Activated naive CD8-positive, alpha-beta T cell treated with anti-CD3 and anti-CD28 coated beads for 36 hours (primary cell): ENCODE measurements at places on chromosomes 2 and 18.

- no peak for DNase-seq
These were observed 20.7 kb downstream of the LIPG start for GRCh38 chr18:49582579-49582978.

GRCh38 chr2:196247976-196248280, 76.5 kb upstream of the STK17B start:
- DNase-seq: no peak

GRCh38 chr2:11371092-11371937, 26.9 kb upstream of the ROCK2 start:
- DNase-seq: no peak

DNA sequence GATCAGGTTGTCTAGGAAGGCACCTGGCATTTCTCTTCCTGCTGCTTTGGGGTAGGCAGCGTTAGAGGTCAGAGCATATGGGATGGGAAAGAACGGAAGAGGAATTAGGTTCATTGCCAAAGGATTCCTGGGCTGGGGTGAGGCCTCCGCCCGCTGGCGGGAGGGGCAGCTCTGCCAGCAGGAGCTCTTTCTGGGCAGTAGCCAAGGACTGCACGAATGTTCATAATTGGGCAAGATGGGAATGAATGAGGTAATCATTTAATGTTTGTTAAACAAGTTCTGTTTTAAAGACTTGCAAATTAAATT, 253.9 kb downstream of the AGAP1 start:
- DNase-seq: no peak

DNA sequence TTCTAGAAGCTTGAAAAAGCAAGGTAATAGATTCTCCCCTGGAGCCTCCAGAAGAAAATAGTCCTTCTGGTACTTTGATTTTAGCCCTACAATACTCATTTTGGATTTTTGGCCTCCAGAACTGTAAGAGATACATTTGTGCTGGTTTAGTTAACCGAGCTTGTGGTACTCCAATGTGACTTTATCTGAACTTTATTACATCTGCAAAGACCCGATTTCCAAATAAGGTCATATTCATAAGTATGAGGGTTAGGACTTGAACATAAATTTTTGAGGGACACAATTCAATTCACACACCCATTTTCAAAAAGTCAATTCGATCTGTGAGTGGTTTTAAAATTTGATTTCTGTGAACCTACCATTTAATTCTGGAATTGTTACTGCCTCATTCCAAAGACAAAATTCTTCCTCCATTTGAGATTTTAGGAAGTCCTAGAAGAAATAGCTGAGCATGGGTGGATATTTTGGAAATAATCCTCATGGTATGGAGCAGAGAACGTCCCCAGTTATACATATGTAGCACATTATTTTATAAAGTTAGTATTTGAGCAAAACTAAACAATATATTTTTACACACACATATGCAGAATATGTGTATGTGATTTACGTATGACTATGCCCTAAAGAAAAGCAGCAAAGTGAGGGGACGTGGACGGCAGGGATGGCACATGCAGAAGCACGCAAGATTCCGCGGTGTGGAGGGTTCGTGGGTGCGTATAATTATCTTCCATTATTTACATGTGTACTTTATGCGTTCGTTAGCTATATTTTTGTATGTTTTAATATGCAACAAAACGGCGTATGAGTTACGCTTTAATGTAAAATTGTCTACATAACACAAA, 905 bp upstream of the NUP35 start:
- DNase-seq: no peak

- DNase-seq: no peak
These were observed 47.1 kb downstream of the DDX1 start for GRCh38 chr2:15638720-15639119.

DNA sequence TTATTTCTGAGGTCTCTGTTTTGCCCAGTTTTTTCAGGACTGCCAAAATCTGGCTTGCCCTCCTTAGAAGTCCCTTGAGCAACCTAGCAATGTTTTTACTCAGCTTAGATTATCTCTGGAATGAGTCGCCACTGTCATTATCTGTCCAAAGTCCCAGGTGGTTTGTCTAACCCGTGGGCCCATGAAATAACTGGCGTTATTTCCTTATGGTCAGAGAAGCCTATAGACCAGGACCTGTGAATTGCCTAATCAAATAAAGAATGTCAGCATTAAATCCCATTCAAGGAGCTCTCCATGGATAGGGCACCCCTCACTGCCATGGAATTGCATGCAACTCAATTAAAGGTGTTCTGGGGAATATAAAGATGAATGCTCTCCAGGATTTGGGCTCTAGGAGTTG, 373.9 kb downstream of the SETBP1 start:
- no peak for DNase-seq

- DNase-seq: no peak
These were observed 24.9 kb downstream of the HADHB start for GRCh38 chr2:26269571-26270158.

DNA sequence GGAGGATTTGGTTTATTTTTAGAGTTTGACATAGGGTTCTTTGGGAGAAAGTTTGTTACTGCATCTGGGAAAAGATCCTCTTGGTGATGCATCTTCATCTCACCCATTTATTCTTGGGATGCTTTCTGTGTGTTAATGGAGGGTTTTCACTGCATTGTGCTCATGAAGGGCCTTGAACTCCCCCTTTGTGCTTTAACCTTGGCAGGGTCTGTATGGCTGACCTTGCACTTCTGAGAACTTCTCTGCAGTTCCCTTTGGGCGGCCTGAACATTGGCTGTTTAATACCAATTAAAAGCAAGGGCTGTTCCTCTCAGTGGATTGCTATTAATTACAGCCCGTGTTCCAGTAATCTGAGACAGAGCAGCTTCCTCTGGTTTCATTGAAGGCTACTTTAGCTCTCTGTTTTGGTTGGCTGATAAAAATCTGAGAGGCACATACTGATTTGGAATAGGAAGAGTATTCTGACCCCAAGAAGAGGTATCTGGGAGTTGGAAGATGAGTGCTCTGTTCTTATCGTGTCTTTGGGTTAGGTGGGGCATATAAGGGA, 37.5 kb downstream of the FMNL2 start:
- no peak for DNase-seq

- no peak for DNase-seq
These were observed 219.9 kb downstream of the TMX3 start for GRCh38 chr18:68494802-68495581.

DNA sequence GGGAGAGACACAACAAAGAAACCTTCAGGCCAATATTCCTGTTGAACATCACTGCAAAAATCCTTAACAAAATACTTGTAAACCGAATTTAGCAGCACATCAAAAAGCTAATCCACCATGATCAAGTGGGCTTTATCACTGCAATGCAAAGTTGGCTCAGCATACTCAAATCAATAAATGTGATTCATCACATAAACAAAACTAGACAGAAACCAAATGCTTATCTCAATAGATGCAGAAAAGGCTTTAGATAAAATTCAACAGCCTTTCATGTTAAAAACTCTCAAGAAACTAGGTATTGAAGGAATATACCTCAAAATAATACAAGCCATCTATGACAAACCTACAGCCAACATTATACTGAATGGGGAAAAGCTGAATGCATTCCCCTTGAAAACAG, 20.6 kb downstream of the GTF2A1L start:
- no peak for DNase-seq

DNA sequence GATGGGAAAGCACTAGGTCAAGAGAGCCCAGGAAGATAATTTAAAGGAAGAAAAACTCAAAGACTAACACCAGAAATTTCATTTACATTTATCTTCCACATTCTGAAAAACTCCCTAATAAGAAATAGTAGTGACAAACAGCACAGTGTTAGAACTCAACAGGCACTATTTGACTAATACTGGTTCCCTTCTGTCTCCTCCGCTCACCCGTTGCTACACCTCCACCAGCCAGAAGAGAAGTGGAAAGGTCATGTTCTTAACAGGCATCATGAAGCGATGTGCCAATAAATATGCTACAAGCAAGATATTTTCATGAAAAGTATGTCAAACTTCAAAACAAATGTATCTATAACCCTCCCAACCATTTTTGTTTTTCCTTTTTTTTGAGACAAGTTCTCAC, 5.7 kb downstream of the ROCK1 start:
- DNase-seq: no peak

DNA sequence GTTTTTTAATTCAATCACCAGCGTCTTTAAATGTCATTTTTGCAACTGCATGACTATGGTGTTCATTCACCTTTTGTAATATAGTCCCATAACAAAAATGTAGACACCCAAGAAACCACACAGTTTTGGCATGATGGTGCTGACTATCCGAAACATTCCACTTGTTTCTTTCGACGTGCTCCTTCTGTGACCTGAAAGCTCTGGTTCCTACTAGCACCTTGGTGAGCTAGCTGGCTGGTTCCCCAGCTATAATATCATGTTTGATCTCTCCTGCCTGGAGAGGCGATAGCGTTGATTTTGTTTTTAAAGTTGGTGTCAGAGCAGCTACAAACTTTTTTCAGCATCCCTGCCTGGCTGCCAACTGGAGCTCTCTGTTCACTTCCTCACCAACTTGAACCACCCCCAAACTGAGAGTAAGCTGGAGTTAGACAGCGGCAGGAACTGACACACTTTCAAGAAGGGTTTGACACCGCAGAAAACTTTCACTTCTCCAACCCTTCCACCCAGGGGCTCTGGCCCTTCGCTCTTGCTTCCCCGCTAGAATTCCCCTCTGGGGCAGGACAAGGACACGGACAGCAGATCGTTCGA, 1.1 kb downstream of the ATAD2B start:
- peak; percentile 64 for DNase-seq

- DNase-seq: no peak
These were observed 16.1 kb downstream of the CPSF3 start for GRCh38 chr2:9439536-9439935.
